ENCODE measurements at places on chromosomes 6 and 20.

DNA sequence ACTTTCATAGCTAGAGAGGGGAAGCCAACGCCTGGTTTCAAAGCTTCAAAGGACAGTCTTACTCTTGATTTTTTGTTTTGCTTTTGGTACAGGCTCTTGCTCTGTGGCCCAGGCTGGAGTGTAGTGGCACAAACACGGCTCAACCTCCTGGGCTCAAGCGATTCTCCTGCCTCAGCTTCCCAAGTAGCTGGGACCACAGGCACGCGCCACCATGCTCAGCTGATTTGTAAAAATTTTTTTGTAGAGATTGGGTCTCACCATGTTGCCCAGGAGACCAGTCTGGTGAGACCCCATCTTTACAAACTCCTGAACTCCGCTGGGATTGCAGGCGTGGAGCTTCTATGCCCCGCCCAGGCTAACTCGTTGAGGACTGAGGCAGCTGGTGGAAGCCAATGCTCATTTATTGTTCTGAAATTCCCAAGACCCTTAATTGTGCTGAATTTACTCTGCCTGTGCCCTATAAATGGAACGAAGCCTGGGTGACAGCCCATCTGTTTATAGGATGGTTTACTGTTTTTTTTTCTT is 18.0 kb downstream of the SRSF3 start:
- DNase-seq, result no peak

DNA sequence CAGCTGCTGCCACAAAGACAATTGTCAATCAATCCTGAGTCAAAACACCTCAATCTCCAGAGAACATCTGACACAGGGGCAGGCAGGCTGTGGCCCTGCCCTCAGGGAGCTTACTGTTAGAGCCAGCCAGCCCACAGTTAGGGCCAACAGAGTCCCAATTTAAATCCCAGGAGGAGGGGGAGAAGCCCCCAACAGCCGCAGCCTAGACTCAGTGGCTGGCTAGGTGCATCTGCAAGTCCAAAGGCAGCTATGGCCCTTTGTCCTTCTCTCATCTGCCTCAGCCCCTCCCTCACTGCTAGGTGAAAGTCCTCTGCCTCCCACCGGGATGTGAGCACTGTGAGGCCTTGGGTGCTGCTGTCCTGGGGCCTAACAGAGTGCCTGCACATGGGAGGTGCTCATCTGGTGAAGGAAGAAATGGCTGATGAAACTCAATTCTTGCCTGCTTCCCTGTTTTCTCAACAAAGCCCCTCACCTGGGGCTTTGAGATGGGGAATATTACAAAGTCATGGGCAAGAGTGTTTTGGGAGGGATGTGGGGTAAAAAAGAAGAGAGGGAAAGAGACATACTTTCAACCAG is 33.7 kb upstream of the VEGFA start:
- no peak for DNase-seq

- DNase-seq, result no peak
Observed at GRCh38 chr20:57287901-57288300, 21.5 kb upstream of the BMP7 start.

DNA sequence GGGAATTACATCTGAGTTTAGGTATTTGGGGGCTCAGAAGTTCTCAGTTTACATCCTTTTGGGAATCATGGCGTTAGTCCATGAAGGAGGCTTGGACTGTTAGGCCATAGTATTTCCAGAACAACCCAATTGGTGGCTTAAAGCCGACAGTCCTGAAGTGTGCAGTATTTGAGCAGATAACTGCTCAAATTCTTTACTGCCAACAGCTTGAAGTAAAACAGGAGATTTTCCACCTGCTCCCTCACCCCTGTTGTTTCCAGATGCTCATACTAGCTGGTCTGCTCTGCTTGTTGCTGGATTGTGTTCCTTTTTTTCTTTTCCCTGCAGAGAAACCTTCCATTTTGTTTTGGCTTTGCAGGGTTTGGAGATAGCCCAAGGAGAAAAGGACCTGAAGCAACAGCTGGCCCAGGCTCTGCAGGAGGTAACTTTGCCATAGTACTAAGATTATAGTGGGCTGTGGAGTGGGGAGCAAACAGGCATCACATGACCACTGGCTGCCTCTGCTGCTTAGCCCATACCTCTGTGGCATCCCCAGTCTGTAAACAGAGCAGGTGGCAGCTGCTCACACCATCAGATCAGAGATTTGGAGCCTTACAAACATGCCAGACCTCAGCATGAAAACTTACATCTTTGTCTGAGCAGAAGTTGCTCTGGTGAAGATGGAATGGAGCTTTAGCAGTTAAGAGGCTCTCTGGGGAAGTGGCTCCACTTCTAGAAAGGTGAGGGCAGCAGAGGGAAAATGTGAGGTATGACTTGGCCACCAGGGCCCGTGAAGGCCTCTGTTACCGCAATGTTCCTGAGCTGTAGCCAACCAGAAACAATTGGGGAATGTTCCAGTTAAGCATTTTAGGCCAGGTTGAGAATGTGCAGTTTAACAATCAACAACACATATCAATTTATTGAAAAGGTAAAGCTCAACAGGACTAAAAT is 17.6 kb downstream of the RNF8 start:
- DNase-seq, result no peak

GRCh38 chr20:24497851-24498250 is 28.4 kb downstream of the SYNDIG1 start:
- peak; percentile 41 for DNase-seq

DNA sequence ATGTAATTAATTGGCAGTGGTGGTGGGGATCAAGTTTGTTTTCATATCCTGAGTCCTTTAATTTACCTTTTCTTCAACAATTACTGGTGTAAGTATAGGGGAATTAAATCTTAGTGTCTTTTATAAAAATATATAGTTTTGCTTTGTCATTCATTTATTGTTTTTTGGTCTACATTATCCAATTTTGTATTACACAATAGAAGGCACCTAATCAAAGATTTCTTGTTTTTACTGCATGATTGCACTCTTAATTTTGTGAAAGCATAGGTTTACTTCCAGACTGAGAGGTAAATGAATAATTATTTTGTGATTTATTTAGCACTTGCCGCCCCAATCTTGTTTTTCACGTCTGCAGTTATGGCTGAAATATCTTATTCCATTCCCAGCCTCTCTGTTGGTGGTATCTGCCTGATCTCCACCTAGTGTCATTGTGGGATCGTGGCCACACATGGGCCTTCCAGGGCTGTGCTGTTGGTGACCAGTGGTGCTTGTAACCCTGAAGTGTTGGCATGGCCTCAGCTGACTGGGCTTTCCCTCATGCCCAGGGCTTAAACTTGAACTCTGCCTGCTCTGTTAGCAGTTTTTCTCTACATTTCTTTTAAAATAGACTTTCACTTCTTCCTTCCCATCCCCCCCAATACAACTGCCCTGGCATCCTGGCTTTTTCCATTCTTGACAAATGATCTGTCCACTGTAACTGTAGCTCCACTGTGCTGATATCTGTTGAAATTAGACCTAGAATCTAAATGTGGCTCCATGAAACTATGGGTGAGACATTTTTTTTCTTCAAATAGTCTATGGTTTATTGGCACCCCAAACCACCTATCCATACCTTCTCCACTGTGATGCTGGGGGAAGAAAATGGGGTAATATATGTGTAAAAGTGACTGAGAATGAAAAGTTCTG is 24.8 kb downstream of the E2F3 start:
- no peak for DNase-seq

DNA sequence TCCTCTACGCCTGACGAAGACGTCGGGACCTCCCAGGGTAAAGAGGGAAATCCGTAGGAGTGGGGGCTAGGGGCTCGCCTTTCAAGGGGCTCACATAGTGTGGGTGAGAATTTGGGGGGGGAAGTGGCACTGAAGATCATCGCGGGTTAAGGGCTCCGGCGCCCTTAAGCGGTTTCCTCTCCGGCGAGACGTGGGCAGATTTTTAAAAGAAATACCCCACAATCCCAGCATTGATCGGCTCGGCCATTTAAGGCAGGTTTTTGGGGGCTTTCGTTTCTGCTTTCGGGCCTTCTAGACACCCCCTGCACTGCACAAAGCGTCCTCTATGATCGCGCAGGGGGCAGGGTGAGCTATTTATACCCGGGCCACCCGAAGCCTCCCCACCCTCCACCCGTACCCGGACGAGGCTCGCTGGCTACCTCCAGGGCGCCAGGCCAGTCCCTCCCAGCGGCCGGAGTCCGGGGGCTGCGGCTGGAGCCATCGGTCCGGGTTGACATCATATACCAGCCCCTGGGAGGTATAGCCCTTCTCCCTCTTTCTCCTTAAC is 1.2 kb downstream of the NKX2-2 start:
- no peak for DNase-seq

- peak; percentile 83 for DNase-seq
Observed at GRCh38 chr6:30881392-30882203, 2.7 kb upstream of the DDR1 start.

GRCh38 chr6:37623666-37624065 is 74.0 kb downstream of the MDGA1 start:
- DNase-seq, result no peak

DNA sequence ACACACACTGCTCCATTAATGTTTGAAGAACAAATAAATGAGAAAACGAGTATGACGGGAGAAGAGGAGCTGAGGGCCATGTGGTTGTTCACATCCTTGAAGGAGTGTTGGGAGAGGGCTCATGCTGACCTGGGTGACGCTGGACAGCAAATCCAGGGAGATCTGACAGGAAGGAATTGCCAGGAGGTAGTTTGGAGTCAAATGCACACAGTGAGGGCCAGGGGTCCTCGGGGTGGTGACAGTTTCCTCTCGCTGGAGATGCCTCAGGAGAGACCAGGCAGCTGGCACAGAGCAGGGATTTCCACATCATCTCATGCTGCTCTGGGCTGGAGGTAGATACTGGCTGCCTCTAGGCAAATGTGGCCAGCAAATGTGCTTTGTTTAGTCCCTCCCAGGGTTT is 2.0 kb upstream of the TMEM181 start:
- no peak for DNase-seq

GRCh38 chr6:26205625-26206574 is 118.7 kb downstream of the HFE start:
- peak; percentile 93 for DNase-seq

GRCh38 chr6:57313009-57313408 is 4.4 kb upstream of the PRIM2 start:
- no peak for DNase-seq

GRCh38 chr20:43545837-43546578 is 12.8 kb upstream of the SGK2 start:
- DNase-seq, result no peak

GRCh38 chr20:31967830-31968249 is at the start of gene XKR7:
Gene XKR7 (plus strand): TSS chr20:31968151. CDS start chr20:31968176, 25 bp downstream.
- DNase-seq, result peak; percentile 69

DNA sequence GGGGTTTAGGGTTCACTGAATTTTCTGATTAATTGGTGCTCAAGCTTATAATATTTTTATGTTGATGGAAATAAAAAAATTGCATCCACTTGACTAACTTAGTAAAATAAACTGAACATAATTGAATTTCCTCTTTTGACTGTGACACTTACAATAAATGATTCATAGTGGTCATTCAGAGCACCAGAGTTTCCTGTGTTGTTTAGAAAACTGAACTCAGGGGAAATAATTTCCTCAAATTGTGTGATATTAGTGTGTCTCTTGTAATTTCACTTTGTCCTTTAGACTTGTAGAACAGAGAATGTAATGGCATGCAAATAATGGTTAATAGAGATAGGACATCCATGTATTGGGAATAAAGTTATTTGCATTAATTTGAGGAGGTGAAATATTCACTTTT is 319.7 kb upstream of the MAN1A1 start:
- DNase-seq, result no peak

GRCh38 chr6:112005013-112005371 is 48.9 kb upstream of the CCN6 start:
- DNase-seq, result no peak

DNA sequence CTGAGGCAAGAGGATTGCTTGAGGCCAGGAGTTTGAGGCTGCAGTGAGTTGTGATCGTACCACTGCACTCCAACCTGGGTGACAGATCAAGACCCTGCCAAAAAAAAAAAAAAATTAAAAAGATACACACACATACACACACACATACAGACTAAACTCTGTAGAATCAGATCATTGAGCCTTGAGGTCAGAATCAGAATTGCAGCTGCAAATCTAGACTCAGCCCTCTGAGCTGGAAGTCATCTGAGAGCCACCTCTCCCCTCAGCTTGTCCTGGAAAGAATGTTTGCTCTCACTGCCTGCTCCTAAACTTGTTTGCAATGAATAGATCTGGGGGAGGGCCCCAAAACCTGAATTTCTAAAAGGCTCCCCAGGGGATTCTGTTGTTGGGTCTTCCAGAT is 41.4 kb upstream of the ANGPT4 start:
- DNase-seq, result peak; percentile 5

DNA sequence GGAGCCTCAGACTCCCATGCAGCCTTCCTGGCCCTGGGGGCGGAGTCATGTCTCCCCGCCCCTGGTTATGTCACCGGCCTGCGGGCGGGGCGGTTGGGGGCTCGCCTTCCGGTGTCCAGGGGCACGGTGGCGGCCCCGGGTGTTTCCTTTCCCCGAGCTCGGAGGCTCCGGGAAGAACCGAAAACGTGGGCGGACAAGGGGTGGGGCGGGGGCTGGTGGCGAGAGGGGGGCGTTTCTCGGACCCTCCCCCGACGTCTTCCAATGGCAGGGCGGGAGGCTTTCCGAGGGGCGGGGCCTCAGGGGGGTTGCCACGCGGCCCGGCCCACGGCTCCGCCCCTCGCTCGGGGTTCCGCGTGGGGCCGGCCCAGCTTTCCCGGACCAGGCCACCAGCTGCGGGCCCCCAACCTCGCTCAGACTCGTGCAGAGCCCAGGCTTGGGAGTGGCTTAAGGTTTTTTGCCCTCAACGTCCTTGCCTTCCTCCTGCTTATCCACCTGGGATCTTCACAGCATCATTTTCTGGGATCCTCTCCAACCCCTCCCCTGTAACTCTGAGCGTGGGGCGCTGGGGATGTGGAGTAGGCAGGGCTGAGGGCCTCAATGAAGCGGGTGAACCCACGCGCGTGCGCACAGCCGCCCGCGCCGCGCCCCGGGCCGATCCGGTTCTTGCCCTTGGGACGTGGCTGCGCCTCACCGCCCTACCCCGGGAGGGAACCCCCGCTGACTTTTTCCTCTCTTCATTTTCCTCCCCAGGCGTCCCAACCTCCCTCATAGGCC is 2.1 kb upstream of the NRN1 start:
- peak; percentile 94 for DNase-seq

DNA sequence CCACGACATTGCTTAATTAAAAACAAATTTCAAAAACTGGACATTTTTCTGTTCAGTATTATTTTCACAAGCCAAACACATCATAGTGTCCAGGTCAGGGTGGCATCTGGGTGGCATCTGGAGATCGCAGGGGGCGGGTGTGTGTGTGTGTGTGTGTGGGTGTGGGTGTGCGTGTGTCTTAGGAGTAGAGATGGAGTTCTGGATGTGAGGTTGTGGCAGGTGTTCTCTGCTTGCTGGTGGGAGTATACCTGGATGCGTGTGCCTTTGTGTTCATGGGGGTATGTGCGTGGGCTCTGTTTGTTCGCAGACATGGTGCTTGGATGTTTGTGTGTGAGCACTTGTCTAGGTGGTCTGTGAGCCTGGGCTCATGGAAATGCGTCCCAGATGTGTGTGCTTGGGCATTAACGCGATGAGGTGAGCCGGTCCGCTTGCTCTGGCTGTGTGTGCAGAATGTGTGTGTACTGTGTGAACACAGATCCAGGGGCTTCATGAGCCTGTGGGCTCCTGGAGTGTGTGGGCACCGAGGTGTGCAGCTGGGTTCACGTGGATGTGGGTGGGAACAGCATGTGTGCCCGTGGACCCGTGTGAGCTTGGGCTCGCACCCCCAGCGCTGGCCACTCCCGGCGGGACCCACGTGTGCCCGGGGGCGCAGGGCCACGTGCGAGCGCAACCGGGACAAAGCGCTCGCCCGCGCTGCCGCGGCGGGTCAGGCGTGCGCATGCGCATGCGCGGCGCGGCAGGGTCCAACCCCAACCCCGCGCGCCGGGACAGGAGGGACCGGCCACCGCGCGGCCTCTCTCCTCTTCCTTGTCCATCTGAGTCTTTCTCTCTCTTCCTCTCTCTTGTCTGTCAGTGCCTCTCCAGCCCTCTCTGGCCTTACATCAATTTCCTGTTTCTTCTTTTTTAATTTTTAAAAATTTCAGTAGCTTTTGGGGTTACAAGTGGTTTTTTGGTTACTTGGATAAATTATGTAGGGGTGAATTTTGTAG is 60.4 kb downstream of the SRC start:
- DNase-seq, result peak; percentile 80
